ENCODE measurements at places on chromosomes 11 and 22.

DNA sequence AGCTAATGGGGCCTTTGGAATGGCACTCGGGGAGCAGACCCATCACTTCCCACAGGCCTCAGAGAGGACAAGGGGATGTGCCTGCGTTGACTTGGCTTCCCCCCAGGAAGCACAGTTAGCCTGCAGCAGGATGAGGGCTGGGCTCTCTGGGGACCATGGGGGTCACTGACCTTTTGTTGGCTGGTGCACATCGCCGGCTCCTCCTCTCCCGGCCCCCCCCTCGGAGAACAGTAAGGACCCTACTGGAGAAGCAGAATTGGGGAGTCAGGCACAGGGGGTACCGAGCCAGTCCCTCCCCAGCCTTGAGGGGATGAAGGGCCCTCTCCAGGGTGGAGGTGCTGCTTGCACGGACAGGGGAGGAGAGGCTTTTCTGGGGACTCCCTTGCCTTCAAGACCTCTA lies 32.8 kb downstream of the NRXN2 start:
- no peak for DNase-seq

- DNase-seq = no peak
Measured at GRCh38 chr11:1226986-1227550, 4.2 kb downstream of the MUC5B start.

DNA sequence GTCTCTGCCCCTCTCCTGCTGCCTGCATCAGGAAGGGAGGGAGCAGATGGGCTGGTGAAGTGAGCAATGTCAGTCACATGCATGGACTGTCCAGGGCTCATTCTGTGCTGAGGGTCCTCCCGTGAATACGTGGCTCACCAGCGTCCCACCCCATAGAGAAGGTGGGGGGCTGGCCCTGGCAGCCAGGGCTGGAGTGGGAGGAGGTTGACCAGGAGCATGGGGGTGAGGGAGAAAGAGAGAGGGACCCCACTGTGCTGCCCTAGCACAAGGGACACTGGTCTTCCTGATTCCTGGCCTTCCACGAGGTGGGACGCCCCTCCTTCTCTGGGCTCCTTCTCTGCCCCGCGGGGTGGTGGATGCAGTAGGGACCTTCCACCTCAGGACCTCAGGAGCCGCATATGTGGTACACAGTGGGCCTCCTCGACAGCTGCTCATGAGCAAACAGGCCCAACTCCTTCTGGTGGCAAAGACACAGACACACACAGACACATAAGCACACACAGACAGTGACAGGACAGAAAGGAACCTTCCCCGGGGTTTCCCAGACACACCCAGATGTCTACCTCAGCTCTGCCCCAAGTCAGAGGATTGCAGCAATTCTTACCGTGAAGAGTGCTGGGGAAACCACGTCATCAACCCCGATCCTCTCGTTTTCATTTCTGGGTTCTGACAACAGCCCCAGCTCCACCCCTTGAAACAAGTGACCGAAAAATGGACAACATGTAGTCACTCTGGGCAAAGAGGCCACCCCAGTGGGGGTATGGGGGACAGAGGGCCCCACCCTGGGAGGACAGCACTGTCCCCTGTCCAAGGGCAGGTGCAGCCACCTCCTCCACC lies 3.6 kb upstream of the APOBEC3A start:
- no peak for DNase-seq

DNA sequence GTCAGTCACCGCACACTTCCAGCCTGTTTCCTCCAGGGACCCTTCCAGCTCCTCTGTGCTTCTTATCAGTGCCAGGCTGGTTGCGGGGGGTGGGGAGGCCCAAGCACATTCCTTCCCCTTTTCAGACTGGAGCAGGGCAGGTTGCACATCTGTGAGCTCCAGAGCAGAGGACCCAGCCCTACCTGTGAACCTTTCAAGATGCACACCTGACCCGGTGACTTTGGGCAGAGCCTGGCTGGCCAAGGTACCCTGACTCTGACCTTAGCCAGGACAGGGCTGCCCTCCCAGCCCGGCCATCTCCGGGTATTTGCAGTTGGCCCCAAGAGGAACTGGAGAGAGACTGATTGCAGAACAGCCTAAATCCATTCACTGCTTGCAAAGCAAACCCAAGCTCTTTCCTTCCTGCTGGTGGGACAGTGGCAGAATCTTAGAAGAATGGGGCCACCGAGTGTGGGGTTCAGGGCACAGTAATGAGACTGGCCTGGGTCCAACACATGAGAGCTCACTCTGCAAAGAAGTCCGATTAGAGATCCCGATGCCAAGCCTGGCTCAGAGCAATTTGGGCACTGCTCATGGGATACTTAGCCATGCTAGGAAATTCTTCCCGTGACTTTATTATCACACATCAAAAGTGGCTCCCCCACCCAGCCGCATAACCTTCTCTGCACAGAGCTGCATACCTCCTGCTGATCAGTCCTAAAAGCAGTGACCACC lies 64.7 kb upstream of the CCND1 start:
- no peak for DNase-seq

DNA sequence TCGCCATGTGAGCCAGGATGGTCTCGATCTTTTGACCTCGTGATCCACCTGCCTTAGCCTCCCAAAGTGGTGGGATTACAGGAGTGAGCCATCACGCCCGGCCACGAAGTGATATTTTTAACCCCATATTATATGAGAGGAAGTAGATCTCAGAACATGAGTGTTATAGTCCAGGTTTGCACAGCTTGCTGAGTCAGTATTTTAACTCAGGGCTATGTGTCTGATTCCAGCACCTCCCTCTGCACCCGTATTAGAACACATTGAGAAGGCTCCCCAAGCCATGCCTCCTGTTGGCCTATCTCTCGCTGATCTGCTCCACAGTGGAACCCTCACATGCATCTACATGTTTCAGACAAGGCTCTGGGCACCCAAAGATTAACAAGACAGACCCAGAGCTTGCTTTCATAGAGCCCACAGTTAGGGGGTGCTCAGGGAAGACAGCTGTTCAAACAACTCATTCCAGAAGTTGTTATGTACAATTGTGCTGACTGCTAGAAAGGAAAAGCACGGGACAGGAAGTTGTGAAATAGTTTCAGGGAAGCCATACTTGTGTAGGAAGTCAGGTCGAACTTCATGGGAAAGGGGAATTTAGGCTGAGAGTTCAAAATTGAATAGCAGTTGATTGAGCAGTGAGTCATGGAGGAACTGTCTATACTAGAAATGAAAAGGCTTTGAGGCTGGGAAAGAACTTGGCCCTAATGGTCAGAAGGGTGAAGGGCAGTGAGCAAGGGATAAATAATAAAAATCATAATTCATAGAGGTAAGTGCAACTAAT lies 49.3 kb upstream of the CLPB start:
- DNase-seq = no peak

GRCh38 chr22:38141217-38141973 lies 30.9 kb upstream of the BAIAP2L2 start:
- DNase-seq = no peak

DNA sequence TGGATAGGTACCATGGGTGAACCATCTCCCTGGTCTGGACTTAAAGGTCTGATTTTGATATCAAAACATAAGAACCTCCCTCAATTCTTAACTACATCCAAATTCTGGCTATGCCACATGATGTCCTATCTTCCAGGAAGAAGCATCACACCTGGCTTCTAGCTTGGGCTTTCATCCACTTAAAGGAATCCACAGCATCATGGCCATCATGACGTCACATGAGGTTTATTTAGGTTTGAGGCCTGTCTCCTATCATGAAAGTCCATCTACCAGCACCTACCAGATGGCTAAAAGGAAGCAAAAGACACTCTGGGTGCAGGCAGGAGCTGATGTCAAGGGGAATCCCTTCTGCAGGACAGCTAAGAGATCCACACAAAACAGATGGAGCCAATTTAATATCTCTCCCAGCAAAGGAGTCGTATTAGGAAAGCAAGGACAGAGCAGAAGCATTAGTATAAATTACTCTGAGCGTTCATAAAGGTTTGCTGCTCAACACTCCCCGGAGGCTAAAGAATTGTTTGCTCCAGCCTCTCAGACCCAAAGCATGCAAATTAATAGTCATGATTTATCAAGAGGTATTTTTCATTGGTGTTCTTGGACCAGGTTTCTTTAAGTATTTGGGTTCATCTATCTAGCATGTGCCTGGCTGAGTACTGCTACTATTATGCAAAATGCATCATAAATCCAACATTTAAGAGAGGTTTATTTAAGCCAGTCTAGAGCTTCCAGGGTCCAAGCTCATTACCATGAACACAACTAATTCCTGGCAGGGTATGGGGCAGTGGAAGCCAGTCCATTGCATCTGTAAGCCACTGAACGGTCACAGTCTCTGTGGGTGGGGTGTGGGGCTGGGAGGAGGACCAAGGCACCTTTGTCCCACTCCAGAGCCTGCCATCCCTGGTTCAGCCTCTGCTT lies 47.2 kb downstream of the GALNT18 start:
- no peak for DNase-seq

DNA sequence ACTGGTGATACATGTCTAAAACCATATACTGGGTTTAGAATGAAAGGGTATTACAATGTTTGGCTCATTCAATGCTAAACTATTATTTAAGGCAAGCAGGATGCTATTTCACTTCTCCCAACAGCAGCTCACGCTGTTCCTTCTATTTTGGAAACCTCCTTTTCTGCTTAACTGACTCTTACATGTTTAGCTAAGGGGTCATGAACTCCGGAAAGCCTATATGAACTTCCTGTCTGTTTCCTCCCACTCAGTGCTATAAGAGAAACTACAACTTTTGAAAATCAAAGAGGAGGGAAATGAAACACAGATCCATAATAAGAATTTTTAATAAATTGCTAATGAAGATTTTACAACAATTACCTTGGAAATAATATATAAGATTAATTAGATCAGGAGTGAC lies 30.9 kb downstream of the SLC36A4 start:
- DNase-seq = no peak

- no peak for DNase-seq
Measured at GRCh38 chr11:14309425-14310192, 49.4 kb downstream of the RRAS2 start.

DNA sequence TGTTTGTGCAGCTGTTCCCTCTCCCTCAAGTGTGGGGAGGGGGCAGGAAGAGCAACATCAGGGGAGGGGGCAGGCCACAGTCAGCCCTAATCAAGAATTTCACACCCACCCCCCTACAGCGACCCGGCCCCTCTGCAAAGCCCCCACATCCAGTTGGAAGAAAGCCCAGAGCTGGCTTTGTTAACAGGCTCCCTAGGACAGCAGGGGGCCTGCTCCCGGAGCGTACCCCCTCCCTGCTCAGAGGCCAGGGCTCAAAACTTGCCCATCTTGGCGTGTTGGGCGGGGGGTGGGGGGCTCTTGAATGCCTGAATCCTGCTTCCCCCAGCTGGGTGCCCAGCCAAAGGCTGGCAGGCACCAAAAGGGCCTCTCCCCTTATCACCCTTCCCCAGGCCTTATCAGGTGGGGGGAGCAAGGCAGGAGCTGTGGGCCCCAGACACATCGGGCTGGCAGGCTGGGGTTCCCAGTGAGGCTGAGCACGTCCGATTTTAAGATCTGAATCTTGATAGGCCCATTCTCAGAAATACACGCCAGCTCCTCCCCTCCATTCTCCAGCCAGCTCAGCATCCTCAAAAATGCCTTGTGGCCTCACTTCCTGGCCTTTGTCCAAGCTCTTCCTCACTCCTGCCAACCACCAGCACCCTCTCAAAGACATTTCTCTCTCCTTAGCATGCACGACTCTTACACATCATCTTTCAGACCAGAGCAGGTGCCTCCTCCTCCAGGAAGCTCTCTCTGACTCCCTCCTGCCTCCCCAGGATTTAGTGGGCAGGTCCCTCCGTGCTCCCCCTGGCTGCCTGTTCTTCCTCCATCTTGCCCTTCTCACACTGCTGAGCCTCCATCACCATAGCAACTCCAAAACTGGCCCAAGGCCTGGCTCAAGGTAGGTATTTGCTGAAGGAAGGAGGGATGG lies 384.8 kb downstream of the MN1 start:
- no peak for DNase-seq

GRCh38 chr11:91397134-91397468 lies 827.5 kb upstream of the FAT3 start:
- no peak for DNase-seq

GRCh38 chr22:49290711-49291110 lies 537.0 kb downstream of the BRD1 start:
- DNase-seq = no peak

DNA sequence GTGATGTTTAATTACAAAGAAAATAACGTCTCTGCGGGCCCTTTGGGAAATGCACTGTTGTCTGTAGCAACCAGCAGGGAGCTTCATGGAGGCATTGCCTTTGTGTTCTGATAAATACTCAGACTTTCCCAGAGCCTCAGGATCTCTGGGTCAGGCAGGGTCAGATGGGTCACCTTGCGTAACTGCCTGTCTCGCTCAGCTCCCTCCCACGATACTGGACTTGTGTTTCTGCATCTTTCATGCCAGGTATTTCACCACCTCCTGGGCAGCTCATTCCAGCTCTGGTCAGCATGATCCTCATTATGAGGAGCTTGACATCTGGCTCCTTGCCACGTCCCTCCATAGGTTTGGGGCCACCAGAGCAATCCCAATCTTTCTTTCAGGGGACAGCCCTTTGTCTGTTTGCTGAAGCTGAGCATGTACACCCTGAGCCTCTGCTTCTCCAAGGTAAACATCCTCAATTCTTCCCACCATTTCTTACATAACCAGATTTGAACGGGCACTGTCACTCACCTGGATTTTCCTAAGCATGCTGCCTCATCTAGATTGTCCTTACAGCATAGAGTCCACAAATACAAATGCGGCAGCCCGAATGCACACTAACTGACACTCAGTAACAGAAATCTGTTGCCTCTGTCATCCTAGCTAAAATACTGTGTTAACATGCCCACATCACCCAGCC lies 162.3 kb downstream of the LARGE1 start:
- DNase-seq = no peak

- no peak for DNase-seq
Measured at GRCh38 chr11:119509969-119510401, 87.0 kb upstream of the THY1 start.

DNA sequence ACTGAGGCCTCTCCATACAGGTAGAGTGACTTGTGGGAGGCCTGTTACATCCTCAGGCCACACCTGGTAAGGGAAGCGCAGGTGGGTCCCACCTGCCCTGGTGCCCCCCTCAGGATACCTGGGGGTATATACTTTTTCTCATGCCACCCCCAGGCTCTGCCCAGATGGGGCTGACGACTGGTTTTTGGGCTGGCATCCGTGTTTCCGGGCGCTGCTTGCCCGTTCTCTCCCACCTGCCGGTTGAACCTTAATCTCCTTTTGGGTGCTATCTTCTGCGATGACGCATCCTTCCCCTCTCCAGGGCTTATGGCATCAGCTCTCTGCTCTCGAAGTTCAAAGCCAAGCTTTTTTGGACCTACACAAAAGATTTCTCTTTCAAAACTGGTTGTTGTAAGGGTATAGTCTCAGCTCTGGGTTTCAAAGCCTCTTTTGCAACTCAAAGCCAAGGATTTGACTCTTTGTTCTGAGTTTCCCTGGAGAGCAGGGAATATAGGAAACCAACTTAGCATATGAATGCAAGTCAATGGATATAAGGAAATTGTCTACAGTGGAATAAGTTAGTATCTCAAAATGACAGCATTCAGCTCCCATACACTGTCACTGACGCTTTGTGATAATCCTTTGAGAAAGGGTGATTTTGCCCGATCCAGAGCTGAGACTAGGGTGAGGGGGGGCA lies 8.6 kb upstream of the LRRC10B start:
- no peak for DNase-seq

DNA sequence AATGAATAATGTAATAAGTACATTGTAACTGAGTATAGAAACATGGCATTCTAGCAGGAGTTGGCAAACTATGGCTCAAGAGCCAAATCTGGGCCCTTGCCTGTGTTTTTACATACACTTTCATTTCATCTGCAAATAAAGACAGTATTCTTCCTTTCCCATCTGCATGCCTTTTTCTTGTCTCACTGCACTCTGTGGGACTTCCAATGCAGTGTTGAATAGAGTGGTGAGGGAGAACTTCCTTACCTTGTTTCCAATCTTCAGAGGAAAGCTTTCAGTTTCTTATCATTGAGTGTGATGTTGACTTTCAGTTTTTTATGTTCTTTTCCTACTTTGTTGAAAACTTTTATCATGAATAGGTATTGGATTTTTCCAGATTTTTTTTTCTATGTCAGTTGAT lies 82.1 kb downstream of the USP47 start:
- no peak for DNase-seq
